ENCODE measurements at places on chromosomes 12 and 14.

DNA sequence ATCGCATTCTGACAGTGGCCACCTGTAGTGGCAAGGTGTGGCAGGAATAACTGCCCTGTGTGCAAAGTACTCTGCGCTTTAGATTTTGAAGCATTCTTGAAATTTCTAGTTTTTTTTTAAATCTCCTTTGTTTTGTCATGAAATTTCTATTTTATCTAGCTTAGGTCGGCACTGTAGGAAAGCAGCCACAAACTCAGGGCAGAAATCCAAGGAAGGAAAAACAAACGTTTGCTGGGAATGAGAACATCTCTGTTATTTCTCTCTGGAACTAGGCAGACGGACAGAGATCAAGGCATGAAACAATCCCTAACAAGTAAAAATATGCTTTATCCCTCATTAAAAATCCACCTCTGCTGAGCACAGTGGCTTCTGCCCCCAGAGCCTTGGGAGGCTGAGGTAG, 1.3 kb upstream of the NR2C1 start:
- no peak for DNase-seq

GRCh38 chr12:49094160-49094974, at the start of gene DHH:
Gene DHH, minus strand, starts transcription at chr12:49094801. Its CDS starts 289 bp downstream, at chr12:49094512.
- no peak for DNase-seq

DNA sequence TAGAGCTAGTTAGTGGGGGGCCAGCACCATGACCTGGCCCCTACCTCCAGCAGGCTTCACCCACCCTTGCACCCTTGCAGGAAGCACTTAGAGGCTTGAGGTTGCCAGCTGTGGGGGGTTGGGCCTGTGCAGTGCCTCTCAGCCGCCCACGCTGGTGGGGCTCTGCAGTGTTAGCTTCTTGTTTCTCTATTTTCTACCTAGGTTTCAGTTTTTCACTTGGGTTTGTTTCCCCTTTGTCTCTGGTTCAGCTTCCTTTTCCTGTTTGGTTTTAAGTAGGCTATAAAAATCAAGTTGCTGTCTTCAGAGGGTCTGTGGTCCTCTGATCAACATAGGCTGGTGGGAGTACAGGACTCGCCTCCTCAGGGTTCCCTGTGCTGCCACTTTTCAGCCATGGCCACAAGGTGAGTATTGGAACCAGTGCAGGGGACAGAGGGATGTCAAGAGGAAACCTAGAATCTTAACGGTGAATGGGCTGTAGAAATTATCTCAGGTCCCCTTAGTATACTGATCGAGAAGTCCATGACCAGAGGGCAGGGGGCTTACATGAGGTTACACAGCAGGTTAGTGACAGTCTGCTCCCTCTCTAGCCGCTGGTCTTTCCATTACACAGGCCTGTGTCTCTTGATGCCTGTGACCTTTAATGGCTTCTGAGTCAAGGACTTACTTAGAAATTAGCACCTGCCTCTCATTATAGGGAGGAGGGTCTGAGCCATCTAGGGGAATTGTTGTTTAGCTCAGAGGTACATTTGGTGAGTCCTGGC, at the start of gene EVL:
Gene EVL (plus strand): TSS at position 312 of the 761 bp plus-strand sequence. CDS start 79 bp downstream, at position 391.
- peak; percentile 82 for DNase-seq

GRCh38 chr14:80315681-80316080, 104.4 kb upstream of the DIO2 start:
- no peak for DNase-seq

Data from activated gamma-delta T cell treated with Interleukin-2 at 50 U/mL for 16 hours (primary cell).